ENCODE measurements at places on chromosomes 2 and 18.

DNA sequence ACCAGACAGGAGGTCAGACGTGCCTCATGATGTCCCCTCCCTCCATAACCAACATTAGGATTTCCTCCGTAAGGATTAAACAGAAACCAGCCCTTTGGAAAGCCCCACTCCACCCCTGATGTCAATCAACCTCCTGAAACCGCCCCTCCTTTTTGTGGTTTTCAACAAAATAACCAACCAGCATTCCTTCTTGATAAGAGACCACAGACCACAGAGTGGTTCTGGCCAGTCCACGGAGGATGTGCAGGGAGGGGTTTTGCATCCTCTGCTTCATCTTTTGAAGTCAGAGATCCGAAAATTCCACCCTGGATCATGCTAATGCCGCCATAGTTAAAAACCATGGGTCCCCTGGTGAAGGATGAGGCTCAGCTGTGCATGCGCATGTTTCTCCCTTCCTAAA lies 180.0 kb upstream of the CCDC150 start:
- peak; percentile 83 for DNase-seq

DNA sequence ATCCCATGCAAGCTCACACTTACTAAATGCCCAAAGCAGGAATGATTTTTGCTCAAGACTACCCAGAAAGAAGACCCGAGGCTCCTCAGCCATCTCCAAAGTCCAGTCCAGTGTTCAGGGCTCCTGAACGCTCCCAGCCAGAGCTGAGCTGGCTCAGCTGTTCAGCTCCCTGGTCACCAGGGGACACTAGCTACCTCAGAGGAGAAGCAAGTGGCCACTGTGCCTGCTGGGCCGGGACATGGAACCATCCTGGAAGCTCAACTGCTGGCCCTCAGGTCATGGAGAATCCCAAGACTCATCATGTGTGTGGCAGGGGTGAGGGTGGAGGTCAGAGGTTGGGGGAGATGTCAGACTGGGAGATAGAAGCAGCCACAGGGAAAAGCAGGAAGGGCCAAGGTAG lies 89.0 kb downstream of the GALNT14 start:
- no peak for DNase-seq

GRCh38 chr2:212145121-212145520 lies 393.5 kb downstream of the ERBB4 start:
- DNase-seq = no peak

DNA sequence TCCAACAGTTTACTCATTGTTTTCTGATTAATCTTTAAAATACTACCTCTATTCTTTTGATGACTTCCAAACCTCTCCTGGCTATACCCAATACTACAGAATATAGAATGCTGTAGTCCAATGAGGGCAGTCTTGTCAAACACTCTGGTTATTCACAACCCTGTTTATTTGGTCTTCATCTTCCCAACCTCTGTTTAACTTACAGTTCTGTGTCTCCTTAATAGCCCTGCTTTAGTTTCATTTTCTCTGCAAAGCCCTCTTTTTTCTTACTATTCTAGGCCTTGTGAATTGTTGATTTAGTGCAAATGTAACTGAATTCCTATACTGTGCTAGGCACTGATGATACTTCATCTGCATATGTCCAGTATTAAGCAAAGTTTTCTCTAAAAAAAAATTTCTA lies 40.0 kb downstream of the ACVR2A start:
- no peak for DNase-seq

- no peak for DNase-seq
Observed at GRCh38 chr18:67845035-67845434, 328.5 kb upstream of the DSEL start.

DNA sequence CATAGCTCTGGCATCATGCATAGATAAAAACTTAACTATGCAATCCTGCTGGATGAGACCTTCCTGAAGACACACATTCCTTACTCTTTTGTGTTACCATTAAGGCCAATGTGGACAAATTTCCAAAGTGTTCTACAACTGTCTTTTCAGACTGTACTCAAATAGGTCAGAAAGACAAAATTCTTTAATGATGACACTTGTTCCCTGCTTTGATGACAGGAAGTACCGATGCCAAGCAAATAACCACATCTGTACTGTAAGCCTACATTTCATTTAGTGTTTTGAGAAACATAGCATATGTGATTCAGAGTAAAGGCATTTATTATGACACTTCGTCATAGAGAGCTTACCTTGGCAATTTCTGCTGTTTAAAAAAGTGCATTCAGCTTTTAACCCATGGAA lies 55.0 kb downstream of the PMAIP1 start:
- DNase-seq = no peak

DNA sequence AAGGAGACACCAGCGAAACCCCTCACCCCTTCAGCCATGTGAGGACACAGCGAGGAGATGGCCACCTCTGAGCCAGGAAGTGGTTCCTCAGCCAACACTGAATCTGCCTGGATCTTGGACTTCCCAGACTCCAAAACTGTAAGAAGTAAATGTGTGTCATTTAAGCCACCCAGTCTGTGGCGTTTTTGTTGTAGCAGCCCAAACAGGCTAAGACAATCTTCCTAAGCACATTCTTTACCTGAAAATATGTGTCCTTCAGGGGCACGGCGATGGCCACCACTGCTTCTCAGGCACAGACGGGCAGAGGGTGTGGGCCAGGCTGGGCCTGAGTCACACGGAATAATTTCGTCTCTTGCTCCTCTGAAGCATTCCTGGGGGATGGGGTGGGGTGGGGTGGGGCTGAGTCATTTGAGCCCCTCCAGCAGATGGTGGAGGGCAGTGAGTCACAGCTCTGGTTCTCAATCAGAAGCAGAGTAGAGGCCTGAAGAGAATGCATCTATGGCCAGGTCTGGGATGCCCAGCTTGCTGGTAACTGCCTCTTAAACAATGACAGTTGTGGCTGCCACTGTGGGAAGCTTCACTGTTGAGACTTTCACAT lies 142.4 kb downstream of the CAPN13 start:
- DNase-seq = no peak

GRCh38 chr2:41598161-41598894 lies 449.5 kb upstream of the PKDCC start:
- no peak for DNase-seq

DNA sequence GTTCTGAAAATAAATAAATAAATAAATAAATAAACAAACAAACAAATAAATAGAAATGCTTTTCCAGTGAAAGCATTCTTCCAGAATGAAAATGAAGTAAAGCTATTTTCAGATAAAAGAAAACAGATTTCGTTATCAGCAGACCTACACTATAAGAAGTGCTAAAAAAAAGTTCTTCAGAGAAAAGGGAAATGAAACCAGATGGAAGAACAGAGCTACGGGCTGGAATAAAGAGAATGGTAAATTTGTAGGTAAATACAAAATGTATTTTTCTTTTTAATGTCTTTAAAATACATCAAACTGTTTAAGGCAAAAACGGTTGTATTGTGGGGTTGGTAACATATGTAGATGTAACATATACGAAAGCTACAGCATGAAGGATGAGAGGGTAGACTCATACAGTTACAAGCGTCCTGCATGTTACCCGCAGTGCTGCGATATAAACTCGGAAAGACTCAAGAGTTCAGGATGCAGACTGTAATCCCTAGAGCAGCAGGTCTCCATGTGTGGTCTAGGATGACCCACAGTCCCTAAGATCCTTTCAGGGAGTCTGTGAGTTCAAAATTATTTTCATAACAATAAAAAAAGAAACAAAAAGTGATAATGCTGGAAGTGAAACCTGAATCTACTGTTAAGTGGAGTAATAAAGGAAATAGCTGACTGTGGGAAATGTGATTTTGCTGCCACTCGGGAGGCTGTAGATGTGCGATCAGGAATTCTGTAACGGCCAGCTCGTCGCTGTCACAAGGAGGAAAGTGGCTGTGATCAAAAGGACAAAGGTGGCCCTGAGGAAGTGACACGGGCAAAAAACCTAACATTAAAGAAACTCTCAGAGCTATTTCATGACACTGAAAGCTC lies 5.3 kb upstream of the RAB12 start:
- no peak for DNase-seq

DNA sequence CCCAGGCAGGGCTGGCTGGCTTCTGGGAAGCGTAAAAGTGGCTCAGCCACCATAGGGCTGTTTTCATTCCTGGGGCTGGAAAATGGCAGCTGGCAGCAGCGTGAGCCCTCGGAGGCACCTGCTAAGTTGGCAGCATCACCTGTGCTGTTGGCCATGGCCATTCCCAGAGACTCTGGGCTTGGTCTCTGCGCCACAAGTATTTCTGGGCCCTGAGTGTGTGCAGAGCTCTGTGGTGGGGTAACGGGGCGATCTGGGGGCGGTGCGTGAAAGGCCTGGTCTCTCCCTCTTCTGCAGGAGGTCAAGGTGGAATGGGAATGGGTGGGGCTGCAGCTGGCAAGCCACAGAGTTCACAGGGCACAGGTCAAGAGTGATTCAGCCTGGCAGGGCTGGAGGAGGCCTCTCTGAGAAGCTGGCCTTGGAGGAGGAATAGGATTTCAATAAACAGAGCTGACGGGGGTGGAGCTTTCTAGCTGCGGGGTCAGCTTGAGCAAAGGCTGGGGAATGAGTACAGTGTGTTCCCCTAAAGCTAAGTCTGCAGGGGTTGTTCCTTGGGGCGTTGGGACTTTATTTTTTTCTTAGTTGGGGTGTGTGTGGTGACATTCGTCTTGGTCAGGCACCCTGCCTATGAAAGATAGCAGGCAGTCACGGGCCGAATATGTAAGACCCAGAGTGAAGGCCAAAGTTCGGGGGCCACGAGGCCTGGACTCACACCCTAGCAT lies 10.3 kb upstream of the NTSR2 start:
- no peak for DNase-seq

GRCh38 chr2:194674043-194674442 lies 983.0 kb upstream of the SLC39A10 start:
- DNase-seq = no peak

DNA sequence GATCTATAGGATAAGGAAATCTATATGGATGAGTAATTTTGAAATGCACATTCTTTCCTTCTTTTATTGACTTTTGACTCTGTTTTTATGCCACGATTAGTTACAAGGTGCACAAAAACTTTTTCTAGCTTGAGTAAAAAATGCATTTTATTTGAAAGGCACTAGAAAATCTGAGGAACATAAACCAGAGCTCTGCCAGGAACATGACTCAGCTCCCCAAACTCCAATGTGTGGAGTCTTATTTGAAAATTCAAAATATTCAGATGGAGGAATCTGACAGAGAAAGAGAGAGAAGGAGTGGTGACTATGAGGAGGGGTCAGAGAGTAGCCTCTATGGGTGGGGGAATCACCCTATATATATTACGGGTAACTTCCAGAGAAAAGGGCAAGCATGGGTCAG lies 231.0 kb downstream of the DCC start:
- no peak for DNase-seq

DNA sequence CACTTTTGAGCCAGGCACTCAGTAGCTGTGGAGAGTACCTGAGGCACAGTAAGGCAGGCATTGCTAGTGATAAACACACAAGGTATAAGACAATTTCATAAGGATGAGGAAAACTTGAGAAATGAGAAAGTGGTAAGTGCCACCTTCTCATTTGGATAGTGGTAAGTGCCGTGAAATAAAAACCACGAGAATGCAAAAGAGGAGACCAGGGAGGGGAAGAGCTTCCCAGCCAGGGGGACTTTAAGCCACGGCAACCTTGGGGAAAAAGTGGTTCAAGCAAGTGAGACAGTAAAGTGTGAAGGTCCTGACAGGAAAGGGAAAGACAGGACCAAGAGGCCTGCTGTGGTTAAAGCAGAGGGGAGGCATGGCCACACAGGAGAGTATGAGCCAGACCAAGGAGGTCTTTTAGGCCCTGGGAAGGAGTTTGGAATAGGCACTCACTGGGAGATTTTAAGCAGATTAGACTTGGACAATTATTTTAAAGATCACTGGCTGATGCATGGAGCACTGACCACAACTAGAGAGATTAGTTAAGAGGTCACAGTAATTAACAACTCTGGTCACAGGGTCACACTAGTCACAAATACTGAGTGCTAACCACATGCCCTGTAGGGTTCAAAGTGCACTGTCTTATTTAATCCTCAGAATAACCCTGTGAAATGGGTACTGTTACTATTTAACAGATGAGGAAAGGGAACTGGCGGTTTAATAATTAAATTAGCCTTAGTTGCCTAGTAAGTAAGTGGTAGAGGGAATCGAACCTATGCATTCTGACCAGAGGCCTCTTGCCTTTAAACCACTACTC lies 50.1 kb downstream of the THOC1 start:
- DNase-seq = no peak

- no peak for DNase-seq
Observed at GRCh38 chr2:192002418-192002817, 155.5 kb upstream of the CAVIN2 start.

GRCh38 chr18:54558609-54559585 lies 32.1 kb upstream of the DYNAP start:
- DNase-seq = peak; percentile 19

DNA sequence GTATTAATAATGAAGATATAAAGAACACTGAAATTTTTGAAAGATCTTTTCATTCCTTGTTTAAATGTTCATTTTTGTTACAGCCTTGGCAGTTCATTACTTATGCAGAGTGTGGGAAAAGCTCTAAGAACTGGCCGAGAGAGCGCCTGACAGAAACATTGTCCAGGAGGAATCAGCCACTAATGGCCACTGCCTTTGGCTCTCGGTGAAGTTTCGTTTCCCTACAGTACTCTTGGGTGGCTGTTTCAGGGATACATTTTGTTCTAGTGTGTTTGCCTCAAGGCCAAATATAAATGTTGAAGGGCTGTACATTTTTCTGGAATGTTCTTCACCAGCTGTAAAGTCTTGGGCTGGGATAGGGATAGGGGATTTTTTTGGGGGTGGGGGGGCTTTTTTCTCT lies 10.7 kb downstream of the SPTBN1 start:
- DNase-seq = no peak

DNA sequence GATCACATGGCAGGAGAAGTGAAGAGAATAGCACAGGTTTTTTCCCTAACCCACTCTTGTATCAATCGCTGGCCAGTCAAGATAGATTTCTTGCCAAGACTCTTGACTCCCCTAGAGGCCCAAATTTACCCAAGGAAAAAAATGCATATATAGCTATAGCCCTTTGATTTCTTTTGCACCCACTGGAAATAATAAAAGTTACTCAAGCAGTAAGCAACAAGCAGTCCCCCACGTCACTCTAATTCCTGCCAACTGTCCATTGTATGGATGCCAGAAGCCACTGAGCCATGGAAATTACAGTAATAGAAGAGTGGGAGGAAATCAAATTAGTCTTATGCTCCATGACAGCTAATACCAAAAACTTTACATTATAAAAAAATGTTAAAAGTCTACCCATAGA lies 125.3 kb upstream of the SLC39A10 start:
- DNase-seq = no peak

DNA sequence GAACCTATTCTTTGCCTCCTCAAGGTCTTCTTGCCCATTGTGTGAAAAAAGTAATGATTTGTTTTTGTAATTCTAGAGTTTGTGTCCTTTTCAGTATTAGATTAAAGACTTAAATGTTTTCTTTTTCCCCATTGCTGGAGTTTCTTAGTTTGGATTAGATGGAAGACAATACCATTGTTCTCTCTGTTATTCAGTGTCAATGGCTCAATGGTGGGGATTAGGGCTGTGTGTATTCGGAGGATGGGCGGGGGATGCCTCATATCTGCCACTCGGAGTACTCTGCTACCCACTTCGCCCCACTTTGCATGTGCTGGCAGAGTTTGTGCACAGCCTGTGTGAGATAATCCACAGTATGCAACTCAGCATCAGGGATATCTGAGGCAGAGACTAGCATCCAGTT lies 90.1 kb downstream of the KLHL29 start:
- no peak for DNase-seq

Data from common myeloid progenitor, CD34-positive (primary cell).